Cortex of kidney (tissue), 1 donor: ENCODE measurements at places on chromosomes 4 and X.

DNA sequence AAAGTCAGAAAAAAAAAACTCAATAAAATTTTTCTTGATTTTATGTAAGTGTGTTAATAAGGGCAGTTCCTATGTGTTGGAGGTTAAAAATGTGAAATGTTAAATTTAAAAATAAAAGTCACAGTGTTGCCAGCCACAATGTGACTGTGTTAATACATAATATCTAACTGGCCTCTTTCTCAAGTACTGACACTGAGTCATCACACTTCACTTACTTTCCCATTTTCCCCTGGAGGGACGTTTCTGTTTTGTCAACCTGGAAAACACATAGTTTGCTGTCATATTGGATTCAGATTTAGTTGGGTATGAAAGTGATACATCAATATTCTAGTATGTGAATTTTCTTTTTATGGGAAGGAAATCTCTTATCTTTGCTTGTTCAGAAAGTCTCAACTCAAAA, 46.4 kb downstream of the ARHGEF38 start:
- DNase-seq, result no peak

- DNase-seq, result no peak
Measured at GRCh38 chrX:151365579-151365978, 31.4 kb upstream of the VMA21 start.

GRCh38 chr4:181272422-181272821, 970.8 kb upstream of the TENM3 start:
- DNase-seq, result no peak

GRCh38 chr4:137545461-137545861, 13.2 kb upstream of the PCDH18 start:
- no peak for DNase-seq

GRCh38 chr4:71004281-71004851, 10.9 kb downstream of the DCK start:
- no peak for DNase-seq

DNA sequence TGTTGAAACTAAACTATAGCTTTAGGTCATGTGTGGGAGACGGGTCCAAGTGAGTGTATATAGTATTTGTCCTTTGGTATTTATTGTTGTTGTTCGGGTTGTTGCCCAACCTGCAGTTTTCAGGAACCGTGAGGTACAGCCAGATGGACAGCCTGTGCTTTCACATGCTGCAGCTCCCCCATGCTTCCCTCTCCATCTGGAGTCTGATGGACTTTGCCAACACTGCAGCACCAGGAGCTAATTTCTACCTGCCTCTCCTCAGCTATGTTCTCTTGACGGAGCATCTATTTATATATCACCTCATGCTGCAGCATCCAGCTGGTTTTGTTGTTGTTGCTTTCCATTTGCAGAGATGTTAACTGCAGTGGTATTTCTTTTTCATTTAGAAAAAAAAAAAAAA, 80.1 kb downstream of the TLL1 start:
- no peak for DNase-seq

DNA sequence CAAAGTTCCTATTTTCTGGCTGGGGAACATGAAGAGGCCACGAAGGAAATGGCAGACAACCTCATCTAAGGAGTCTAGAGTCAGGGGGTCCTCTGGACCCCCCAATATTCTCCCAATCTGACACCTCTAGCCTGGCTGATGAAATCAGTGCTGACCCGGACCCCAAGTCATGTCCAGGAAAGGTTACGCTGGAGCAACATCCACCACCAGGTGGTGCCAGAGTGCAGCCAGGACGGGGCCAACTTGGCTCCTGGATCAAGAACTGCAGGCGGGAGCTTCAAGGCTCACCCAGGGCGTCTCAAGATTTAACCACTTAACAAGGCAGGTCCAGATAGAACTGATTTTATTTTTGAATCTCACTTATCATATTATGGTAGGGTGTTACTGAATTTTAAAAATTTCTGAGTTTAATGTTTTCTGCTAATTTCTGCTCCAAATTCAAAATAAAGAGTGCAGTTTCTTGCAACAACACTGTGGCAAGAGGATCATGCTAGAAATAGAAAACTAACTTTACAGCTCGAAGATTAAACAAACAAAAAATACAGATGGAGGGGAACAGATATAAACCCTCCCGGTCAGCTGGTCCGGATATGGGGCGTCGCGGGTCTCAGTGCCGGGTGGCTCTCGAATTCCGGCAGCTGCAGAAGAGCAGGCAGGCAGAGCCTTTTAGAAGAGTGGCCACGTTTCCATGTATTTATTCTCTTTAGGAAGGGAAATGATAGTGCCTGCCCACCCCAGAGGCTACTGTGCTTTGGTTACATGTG, 135.5 kb downstream of the AFAP1 start:
- DNase-seq, result no peak

GRCh38 chr4:120869613-120870278, 52.8 kb downstream of the PRDM5 start:
- no peak for DNase-seq

DNA sequence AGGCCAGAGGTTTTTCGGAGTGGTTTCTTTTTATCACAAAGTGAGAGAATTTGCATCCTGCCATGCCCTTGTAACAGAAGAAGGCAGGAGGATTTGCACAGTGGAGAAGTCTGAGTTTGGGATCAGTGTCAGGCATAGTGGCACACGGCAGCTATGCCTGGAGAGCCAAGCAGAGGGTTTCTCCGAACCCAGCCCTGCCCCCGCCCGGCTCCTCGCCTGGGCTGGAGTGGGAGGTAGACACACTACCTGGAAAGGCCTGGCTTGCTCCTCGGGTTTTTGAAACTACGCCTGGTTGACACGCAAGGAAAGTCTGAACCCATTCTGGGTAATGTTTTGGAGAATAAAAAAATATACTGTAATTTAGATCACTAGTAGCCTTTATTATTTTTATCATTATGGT, 1653.6 kb upstream of the TENM3 start:
- DNase-seq, result no peak

DNA sequence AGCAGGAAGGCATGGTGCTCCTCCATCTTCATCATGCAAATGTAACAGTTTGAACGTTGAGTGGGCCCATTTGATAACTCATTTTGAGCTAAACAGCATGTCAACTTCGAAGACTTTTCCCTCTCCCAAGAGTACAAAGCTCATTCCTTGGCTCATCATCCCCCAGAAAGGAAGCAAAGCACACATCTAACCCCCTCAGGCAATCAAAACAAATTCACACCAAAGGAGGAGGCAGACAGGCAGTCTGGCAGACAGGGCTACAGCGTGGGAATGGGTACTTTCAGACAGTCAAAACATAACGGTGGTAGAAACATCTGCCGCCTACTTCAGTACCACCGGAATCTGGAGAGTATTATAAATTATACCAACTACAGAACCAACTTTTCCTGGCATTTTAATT, 81.7 kb downstream of the PCDH19 start:
- DNase-seq, result no peak
